ENCODE measurements at places on chromosomes 1 and 21.

- DNase-seq: no peak
Measured at GRCh38 chr1:46019348-46019747, 113.1 kb downstream of the PIK3R3 start.

- DNase-seq: no peak
Measured at GRCh38 chr1:192435704-192436103, 118.9 kb downstream of the RGS21 start.

DNA sequence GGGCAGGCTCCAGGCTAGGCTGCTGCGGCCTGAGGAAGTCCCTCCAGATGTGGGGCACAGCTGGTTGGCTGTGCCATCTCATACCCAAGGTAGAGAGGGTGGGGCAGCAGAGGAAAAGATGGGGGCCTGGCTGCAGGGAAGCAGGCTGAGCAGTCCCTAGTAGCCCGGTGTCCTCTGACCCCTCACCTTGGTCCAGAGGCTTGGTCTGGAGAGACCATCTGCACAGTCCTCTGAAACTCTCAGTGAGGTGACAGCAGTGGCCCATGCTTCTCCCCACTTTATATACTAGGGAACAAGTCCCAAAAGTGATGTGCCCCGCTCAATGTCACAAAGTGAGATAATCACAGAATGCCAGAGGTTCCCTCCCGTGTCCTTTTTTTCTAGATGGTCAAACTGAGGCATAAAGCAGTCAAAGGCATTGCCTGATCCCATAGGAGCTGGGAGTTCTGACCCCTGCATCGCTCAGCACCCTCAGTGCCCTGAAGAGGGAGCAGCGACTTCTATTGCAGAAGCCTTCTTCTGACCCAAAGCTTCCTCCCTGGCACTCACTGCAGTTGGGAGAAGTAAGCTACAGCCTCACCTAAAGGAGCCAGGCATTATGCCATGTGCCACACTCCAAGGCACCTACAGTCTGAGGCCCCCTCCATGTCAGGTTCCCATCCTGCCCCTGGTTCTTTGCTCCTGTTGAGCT lies 45.5 kb downstream of the TRABD2B start:
- no peak for DNase-seq

GRCh38 chr1:98368995-98369394 lies 292.5 kb upstream of the SNX7 start:
- no peak for DNase-seq

GRCh38 chr1:192986110-192986747 lies 72.9 kb downstream of the UCHL5 start:
- DNase-seq: no peak

GRCh38 chr1:11600836-11601235 lies 53.4 kb downstream of the FBXO2 start:
- DNase-seq: no peak

GRCh38 chr1:202275061-202275770 lies 66.5 kb downstream of the UBE2T start:
- no peak for DNase-seq

- DNase-seq: no peak
Measured at GRCh38 chr1:15258833-15259621, 12.0 kb downstream of the FHAD1 start.

DNA sequence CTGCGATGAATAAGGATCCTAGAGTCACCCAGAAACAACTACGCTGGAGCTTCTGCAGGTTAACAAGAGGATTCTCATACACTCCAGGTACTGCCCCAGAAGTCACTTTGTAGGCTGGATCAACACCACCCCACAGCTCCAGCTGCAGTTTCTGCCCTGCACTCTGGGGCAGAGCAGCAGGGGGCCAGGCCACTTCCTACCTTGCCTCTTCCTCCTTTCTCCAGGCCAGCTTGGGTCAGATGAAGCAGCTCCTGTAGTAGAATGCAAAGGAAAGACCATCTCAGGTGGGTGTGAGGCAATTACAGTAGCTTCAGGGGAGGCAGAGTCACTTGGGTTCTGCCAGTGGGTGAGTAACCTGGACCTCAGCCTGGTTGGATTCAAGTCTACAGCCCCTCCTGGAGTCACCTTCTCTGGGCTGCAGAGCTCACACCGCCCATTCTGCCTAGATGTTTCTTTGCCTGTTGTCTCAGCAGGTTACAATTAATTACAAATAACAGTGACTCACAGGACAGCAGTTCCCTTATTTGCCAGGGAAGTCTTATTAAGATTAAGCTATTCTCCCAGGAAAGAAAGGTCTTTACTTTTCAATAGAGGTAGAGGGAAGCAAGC lies 24.4 kb upstream of the BCAR3 start:
- DNase-seq: no peak

GRCh38 chr21:34781526-34781925 lies 112.7 kb downstream of the CLIC6 start:
- no peak for DNase-seq

DNA sequence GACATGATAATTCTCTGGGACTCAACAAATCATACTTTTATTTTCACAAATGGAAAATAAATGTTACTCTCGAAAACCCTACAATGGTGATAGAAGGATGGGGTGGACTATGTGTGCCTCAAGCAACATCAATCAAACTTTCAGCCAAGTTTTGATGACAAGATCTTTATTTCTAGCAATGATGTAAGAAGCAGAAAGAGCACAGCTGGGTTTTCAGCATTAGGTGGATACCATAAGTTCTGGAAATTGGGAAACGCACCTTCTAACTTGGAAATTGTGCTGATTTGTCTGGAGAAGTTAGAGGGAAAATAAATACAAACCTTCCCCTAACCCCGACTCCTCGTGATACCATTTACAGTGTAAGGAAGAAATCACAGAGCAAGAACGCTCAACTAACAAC lies 320.3 kb downstream of the PAPPA2 start:
- DNase-seq: no peak

DNA sequence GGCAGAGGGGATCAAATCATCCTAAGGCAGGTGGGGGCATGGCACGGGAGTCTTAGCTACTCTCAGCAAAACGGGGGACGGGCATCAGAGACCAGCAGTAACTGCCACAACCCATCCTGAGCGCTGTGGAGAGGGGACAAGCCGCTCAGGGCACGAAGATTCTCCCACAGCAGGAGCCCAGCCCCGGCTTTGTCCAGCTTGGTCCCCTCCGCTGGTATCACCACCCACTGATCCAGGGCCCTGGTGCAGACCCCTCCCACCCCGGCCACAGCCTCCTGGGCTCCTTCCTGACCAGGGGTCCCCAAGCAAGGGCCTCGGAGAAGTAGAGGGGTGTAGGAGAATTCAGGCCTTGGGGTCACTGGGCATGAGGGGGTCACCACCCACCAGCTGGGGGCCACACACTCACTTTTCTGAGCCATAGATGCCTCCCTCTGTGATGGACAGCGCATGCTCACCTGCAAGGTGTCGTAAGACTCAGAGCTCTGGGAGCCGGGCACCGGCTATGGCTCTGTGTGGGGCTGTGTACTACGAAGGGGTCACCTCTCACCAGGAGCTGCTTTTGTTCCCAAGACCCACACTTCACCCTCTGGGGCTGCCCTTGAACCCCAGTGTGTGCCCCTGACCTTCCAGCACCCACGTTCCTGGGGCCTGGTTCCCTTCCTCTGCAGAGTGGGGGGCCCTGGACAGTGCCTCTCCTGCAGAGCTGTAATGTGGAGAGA lies 2.3 kb upstream of the SMIM1 start:
- no peak for DNase-seq

DNA sequence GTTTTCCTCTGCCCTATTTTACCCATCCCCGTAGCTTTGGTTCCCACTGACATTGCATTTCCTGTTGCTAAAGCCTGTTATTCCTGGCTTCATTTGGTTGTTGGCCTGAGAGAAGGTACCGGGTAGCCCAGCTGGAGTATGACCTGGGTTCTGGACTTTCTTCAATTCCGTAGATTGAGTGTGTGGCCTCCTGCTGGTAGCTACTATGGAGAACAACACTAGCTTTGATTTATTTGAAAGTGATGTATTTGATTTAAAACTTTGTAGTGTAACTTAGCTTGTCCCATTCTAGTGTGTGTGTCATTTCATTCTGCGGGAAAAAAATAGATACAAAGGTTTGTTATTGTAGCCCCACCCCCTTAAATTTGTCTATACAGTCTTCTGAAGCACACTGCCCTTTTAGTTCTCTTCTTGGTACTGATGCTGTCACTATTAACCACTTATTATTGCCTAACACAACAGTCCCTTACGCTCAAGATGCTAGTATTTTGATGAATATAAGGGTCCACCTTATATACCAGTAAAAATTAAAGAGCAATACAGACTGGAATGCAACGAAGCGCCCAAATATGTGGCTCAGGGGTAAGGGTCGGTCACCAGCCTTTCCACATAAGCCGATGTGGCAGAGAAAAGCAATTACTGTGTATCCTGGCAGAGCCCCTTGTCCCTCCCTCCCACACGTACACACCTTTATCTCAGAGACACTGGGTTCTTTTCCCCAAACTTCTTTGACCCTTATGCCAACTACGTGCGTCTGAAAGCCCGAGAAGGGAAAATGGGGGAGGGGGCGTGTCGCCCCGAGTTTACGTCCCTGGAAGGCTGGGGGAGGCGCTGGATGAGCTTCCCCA lies 643 bp upstream of the MOV10 start:
- no peak for DNase-seq

- no peak for DNase-seq
Measured at GRCh38 chr1:232452117-232452516, 177.8 kb downstream of the SIPA1L2 start.

DNA sequence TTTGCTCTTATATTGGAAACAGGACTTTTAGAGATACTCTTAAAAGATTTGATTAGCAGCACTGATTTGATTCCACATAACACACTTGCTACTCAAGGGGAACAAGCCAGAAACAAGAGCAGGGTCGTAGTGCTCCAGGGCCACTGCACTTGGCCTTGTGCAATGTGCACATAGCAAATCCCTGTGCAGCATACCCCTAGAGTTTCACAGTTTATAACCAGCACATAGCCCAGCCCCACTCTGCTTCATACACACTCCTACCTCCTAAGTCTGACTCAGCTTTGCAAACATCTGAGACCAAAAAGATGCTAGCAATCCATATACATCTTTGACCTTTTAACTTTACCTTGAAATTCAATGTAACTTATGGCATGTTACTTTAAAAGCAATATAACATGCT lies 157.6 kb downstream of the VAV3 start:
- DNase-seq: no peak

Measured in stimulated activated CD8-positive, alpha-beta memory T cell treated with anti-CD3 and anti-CD28 coated beads, Interleukin-12 subunit alpha, Interleukin-12 subunit beta, amount 100 ng/mL, for 4 hours (primary cell).